ENCODE measurements at places on chromosomes 2 and 18.

DNA sequence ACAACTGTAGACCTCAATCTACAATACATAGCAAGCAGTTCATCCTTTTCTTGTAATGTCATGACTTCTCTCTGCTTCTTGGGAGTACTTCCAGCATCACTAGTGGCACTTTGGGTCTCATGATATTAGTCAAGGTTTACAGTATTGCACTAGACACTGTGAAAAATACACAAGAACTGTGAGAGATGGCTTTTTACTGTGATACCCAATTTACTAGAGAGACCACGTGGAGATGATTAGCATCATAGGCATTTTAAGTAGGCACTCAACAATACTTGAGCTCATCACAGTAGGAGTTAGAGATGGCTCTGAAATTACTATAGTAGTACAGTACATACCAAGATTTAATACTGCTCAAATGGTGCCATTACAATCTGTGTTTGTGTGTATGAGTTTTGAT, 112.8 kb upstream of the EML6 start:
- no peak for DNase-seq

DNA sequence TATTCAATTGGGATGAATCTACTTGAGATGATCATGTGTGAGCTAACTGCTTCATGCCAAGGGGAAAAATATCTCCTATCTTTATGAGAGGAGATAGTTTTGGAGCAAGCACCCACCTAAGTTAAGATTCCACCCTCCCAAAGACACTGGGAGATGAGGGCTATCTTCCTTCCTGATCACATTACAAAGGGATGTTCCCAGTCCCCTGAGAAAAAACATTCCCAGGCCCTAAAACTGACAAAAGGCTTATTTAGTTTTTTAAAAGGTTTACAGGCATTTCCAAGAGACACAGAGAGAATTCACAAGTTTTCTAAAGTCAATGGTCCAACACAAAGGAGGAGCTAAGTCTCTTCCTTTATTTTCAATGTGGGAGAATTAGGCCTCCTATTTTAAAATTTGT, 401.5 kb downstream of the FBXO15 start:
- no peak for DNase-seq

DNA sequence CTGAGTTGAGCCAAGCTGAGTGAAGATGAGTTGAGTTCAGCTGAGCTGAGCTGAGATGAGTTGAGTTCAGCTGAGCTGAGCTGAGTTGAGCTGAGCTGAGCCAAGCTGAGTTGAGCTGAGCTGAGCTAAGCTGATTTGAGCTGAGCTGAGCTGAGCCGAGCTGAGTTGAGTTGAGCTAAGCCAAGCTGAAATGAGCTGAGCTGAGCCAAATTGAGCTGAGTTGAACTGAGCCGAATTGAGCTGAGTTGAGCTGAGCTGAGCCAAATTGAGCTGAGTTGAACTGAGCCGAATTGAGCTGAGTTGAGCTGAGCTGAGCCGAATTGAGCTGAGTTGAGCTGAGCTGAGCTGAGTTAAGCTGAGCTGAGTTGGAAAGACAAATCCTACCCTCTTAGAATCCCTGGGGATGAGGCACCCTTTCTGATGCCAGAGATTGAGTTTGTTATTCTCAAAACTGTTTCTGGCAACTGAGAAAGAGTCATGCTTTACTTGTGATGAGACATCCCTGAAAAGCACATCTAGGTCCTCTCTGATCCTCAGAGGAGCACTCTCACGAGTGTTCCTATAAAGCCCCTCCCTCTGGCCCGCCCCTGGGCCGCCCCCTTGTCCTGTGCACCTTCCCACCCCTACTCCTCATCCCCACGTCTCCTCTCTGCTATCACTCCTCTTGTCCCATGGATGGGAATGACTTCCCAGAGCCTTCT, 116.5 kb downstream of the MCFD2 start:
- no peak for DNase-seq

DNA sequence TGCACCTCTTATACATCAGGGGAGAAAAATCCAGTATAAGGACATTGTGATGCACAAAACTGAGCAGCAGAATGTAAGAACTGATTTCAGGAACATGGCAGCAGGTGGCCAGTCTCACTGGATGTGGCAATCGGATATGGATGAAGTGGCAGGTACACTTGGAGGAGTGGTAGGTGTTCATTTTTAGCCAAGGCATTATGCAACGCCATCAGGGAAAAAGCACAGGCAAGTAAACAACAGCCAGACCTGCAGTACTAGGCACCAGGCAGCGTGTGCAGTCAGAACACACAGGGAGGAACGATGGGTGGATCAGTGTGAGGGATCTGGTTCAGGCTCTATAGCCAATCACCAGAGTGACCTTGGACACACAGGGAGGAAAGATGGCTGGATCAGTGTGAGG, 77.4 kb upstream of the GCFC2 start:
- no peak for DNase-seq

DNA sequence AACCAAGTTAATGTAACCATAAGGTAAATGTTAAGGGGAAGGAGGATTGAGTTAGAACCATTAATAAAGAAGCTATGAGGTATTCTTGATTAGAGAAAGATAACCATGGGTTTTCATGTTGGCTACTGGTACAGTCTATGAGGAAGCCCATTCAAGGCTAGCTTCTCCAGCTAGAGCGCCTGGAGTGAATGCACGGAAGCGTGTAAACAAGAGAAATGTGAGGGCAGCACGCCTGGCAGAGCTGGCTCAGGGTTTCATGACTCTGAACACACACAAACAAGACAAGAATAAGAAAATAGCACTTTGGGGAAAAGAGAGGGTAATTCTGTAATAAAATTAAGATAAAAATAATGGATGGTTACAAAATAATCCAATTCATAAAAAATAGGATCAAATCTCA, 255.3 kb downstream of the PDE11A start:
- no peak for DNase-seq

GRCh38 chr18:58402951-58403702, 225.8 kb downstream of the ALPK2 start:
- DNase-seq = no peak

DNA sequence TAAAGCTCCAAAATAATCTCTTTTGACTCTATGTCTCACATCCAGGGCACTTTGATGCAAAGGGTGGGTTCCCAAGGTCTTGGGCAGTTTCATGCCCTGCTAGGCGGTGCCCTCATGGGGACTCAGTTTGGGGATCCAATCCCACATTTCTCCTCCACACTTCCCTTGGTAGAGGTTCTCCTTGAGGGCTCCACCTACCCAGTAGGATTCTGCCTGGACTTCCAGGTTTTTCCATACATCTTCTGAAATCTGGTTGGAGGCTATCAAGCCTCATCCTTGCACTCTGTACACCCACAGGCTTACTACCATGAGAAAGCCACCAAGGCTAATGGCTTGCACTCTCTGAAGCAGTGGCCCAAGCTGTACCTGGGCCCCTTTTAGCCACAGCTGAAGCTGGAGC, 49.8 kb upstream of the ERMN start:
- no peak for DNase-seq

GRCh38 chr2:160039166-160039903, 23.1 kb downstream of the PLA2R1 start:
- no peak for DNase-seq

DNA sequence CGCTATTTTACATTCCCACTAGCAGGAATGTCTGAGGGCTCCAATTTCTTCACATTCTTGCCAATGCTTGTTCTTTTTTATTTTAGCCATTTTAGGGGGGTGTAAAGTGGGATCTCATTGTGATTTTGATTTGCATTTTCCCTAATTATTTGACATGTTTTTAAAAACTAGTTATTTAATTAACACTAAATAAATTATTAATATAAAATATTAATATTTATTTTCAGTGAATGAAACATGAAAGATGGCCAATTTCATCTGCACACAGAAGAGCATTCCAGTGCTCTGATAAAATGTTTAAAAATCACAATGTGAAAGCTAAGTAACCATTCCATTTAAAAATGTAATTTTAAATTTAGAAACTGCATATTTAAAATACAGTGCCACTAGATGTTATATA, 322.2 kb upstream of the ZNF521 start:
- DNase-seq = no peak

GRCh38 chr18:63287691-63288220, 31.8 kb downstream of the BCL2 start:
- no peak for DNase-seq

DNA sequence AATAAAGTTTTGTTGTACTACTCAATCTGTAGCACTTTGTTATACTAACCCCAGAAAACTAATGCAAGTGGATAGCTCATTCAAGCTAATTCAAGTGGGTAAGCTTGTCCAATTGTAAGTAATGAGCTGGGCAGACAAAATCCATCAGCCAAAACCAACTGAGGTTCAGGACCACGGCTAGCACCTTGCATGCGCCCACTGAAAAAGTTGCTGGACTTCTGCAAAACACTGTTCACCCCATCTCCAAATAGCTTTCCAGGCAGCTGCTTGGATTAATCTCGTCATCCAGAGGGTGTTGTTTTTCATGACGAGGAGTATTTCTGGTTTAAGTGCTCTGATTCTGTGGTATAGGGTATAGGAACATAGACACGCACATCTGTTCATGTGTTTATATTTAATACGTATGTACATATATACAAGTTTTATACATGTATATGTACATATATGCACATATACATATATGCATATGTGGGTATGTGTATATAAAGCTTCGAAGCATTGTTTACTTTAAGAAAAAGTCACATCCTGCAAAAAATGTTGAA, 307.5 kb downstream of the GALR1 start:
- DNase-seq = no peak

- no peak for DNase-seq
Measured at GRCh38 chr2:80105015-80105640, 199.4 kb downstream of the LRRTM1 start.

- no peak for DNase-seq
Measured at GRCh38 chr2:120433816-120434290, 87.9 kb downstream of the INHBB start.

- DNase-seq = no peak
Measured at GRCh38 chr2:217154923-217155322, 295.1 kb upstream of the TNP1 start.

DNA sequence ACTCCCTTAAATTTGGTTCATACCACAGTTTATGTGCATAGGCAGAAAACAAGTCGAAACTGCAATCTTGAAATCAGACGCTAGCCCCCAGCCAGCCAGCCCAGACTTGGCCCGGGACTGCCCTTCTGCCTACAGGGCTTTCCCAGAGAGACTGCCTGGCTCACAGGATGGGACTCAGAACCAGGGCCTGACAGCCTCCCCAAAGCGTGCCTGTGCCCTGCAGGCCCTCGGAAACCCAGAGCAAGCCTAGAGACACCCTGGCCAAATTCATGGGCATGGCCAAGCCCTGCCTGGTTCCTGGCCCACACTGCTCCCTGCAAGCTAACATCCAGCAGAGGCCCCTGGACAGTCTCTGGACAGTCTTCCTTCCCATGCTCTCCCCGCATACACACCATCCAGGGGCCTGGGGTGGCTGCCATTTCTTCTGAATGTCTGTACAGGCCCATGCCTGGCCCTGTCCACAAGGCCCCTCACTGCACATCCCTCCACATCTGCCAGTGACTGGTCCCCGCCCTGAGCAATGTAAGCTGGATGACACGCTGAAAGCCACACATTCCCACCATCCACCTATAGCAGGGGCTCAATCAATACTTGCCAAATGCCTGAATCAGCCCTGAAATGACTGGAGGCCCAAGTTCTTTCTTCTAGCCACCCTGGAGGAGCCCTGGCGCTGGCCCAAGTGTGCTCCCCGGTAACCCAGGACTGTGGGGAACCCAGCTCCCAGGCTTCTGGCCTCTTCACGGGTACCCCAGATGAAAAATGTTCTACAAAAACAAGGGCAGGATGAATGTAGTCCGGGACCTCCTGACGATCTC, 73.1 kb downstream of the HDAC4 start:
- no peak for DNase-seq

- no peak for DNase-seq
Measured at GRCh38 chr2:119517433-119517832, 6.8 kb downstream of the SCTR start.

- DNase-seq = no peak
Measured at GRCh38 chr2:64404002-64404731, 49.8 kb upstream of the LGALSL start.

GRCh38 chr2:237322564-237322963, 91.4 kb downstream of the COL6A3 start:
- no peak for DNase-seq

GRCh38 chr2:236862526-236862925, 223.2 kb upstream of the COPS8 start:
- no peak for DNase-seq

DNA sequence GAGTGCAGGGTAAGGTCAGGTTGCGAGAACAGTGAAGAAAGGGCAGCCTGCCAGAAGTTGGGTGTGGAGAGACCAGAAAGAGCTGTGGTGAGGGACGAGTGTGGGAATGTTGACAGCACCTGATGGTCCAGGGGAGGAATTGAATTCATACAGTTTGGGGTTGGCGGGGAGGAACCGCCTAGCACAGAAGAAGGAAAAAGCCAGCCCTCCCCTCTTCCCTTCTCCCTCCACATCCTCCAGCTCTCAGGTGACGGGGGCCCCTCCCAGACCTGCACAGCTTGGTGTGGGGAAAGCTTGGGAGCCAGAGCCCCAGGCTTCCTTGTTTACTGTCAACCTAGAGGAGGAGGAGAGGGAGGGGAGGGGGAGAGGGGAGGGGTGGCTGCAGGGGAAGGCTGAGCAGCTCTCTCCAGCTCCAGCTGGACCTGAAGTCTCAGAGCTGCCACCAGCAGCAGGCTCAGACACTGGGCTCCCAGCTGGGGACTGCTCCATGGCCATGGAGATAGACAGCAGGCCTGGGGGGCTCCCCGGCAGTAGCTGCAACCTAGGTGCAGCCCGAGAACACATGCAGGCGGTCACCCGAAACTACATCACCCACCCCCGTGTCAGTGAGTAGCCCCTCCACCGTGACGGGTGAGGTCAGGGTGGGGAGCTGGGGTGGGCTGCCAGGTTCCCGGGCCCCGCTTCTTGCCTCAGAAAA, at the start of gene ATP6V1B1:
ATP6V1B1 (plus strand) TSS at position 433 of the 697 bp plus-strand sequence; CDS start at position 488, 55 bp downstream.
- DNase-seq = no peak

DNA sequence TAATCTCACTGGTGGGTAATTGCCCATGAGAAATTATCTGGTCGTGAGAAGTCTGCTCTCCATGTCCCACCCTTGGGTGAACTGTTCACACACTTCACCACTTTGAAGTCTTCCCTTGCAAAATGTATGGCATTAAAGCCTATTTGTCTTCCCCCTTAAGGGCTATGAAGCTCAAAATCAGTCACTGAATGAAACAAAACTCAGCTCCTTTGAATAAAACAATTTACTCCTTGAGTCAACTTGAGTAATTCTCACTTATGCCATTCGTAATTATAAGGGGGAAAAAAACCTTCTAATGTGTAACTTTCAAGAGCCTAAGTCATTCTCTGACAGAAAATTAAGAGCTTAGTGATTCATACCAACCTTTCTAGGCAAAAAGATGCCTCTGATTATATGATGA, 48.8 kb upstream of the REL start:
- DNase-seq = no peak

DNA sequence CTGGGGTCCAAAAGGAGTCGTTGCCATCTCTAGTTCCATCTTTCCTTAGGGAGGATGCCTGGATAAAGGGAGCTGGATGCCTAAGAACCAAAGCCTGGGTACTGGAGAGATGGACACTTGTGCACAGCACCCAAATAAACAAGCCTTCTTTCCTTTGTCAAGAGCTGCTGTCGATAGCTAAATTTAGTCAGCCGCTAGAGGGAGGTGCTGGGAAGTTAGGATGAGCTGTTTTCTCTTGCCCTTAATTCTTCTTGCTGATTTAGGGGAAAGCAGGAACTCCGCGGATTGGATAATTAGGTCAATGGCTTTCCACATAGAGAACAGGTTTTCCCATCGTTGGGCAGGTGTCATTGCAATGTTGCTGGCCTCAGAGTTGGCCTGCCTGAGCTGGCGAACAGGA, 30.9 kb upstream of the SERPINB12 start:
- DNase-seq = no peak

- DNase-seq = no peak
Measured at GRCh38 chr2:174054926-174055325, 89.8 kb upstream of the SP3 start.
